ENCODE measurements at places on chromosomes 2 and 18.

DNA sequence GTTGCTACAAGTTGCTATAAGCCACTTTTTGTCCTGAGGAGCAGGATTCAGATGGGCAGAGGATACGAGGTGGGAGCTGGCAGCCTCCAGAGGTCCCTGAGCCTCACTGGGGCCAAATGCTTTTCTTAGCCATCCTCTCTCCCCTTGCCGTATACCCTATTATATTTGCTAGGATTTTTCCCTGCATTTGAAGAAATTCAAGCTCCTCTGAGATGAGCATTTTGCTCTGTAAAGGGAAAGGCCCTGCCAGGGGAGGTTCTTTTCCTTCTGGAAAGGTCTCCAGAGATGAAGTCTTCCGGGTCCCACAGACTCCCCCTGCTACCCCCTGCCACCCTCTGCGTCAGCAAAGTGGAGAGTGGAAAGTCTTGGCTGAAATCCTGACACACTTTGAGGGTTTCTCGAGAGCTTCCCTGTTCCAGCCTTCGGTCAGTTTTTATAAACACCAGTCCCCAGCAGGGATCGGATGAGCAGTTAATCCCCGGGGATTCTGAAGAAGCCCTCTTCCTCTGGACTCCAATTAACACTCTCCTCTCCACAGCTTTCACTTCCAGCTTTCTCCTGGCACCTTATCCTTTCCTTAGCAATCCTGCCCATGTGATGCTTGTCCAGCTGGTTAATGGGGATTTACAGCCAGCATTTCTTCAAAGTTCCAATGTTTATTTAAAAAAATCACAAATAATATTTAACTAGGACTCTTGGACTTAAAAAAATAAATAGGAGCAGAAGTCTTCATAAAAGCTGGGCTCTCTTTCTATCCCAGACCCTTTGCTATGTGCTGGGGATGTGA is 13.1 kb downstream of the CYRIA start:
- peak; percentile 53 for DNase-seq

DNA sequence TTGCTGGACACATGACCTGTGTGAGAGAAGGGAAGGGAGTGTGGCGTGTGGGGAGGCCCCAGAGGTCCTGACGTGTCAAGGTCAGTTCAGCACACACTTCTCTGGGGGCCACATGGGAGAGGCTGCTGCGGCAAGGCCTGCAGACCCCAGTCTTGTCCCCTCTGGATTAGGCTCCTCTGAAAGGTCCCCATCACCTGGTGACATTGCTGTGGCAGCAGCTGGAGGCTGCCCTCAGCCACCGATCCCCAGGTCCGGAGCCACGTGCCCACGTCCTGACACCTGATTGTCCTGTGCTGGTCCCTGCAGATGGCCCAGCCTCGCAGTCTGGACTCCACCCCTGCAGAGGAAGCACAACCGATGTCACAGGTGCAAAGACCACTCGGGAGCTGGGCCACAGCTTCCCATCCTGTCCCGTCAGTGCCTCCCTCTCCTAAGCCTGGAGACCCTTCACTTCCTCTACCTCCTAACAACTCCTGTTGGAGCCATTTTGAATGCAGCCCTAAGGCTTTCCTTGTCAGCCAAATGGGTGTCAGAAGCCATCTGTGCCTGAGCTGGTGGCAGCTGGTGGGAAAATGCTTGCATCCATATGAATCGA is 12.7 kb downstream of the TMEM177 start:
- DNase-seq = no peak

GRCh38 chr2:148028781-148029180 is 7.9 kb downstream of the MBD5 start:
- no peak for DNase-seq

DNA sequence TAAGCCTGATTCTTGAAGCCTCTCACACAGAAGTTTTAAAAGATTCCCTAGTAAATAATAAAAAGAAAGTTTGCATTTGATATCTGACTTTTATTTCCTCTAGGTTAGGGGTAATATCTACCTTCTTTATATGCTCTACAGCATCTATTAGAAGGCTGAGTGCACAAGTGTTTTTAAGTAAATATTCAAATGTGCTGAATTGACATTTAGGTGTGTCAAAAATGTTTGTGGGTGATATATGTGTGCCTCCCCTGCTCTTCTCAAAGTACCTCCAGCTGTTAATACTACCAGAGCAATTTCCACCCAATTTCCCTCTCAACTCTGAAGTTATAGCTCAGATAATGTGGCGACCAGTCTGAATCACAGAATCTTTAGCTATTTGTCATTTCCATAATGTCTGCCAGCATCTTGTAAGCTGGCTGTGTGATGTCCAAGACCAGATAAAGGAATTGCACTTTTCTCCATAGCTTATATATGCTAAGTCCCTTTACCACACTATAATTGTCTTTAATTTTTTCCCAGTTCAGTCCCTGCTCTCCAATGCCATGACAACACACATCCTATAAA is 24.4 kb upstream of the ERMN start:
- no peak for DNase-seq

DNA sequence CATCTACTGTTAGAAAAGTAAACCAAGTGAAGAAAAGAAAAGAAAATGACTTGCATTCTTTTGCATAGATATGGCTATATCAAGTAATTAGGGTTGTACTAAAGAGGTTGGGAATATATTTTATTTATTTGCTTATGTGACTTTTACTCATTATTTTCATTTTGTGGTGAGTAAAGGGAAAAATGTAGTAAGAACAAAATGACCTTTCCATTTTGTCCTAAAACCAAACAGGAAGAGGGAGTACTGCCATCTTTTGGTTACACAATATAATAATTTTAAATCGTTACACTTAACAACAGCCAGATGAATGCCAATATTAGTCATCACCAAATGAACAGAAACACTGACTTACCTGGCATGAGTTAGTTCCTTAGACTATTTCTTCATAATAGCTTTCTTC is 47.3 kb upstream of the NDUFV2 start:
- DNase-seq = peak; percentile 43

- no peak for DNase-seq
Measured at GRCh38 chr2:28325567-28326468, 66.8 kb upstream of the FOSL2 start.

- DNase-seq = no peak
Measured at GRCh38 chr2:235690809-235691450, 197.1 kb downstream of the AGAP1 start.

GRCh38 chr2:42133771-42134195 is 35.4 kb upstream of the EML4 start:
- no peak for DNase-seq

DNA sequence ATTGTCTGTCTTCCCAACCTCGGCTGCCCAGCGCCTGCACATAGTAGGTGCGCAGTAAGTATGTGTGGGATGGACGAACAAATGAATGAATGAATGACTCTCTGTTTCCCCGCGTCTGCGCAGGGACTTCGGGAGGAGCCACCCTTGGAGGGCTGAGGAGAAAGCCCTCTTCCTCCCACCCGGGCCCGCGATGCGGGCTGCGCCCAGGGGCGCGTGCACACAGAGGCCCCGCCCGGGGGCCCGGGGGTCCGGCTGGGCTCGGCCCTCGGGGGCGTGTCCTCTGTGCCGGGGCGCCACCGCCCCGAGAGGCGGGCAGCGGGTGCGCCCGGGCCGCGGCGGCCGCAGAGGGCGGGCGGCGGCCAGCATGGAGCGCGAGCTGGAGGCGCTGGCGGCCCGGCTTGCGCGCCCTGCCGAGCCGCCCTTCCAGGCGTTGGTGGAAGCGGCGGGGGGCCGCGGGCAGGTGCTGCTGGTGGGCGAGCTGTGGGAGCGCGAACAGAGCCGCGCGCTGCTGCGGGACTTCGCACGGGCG is at the start of gene C2orf72:
TSS of gene C2orf72 (plus strand) at position 322 of the 529 bp plus-strand sequence. CDS start at position 365, 43 bp downstream.
- no peak for DNase-seq

DNA sequence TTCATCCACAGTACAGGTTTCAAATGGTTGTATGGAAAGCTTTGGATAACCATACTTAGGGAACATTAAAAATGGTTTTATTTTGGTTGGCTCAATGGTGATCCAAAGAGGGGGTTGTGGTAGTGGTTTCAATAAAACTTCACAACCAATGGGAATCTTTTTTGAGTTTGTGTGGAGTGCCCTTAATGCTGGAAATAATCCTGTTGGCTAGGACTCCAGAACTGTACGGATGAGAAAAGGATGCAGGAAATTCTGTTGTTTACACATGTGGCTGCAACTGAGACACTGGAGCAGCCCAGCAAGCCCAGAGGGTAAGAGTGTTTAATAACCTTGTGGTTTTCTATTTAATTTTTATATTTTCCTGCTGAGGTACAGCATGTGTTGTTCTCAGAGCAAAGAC is at the start of gene CCDC102B:
TSS of gene CCDC102B (plus strand) at position 210 of the 400 bp plus-strand sequence. CDS start 38,684 bp downstream, outside the sequence.
- peak; percentile 78 for DNase-seq

- DNase-seq = no peak
Measured at GRCh38 chr18:58495634-58496033, 133.3 kb downstream of the ALPK2 start.

DNA sequence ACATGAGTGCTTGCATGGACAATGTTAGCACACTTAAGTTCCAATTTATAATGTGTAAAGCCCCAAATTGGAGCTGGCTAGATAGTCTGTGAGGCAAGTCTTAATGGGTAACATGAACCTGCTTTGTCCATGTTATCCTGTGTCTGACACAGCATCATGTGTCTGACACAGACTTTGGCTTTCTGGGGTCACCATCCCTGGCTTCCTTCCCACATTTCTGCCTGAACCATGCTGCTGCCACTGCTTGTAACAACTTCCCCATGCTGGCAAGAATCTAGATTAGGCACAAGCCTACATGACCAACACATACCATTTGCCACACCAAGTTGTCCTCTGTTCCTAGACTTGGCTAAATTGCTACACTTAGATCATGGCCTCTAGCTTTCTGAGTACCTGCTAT is 49.8 kb upstream of the ZBTB7C start:
- DNase-seq = no peak

- no peak for DNase-seq
Measured at GRCh38 chr2:226669249-226669648, 130.4 kb downstream of the IRS1 start.

DNA sequence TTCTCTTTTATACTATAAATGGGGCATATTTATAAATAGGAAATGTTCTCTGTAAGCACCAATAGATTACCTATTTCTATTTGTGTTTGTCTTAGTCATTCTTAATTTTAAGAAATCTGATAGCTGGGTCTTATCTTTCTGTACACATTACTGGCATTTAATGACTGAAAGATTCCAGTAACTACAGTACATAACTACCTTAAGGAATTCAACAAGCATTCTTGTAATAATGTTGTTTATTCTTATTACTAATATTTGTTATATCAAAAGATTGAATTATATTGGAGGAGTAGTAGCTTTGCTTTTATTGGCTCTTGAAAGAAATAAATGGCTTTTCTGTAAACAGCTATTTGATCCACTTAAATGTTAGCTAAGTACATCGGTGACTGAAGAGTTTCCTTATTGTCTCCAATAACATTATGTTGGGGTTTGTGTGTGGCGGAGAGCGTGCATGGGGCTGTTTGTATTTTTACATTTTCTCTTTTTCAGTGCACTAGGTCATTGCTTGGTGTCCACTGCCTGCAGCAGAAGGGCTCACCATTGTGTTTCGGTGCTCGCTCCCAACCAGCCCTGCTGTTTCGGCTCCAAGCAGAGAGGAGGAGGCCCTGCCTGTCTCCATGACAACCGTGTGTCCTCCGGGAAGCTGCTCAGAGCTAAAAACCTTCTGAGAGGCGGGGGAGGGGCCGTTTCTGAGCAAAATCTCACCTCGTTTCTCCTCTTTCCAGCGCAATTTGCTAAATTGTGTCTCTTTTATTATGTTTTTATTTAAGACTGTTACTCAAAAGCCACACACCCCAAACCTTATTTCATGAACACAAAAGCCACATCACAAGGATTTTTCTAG is 112.5 kb upstream of the SLC38A11 start:
- DNase-seq = peak; percentile 88

GRCh38 chr2:83079007-83079406 is 1380.1 kb downstream of the SUCLG1 start:
- DNase-seq = no peak

DNA sequence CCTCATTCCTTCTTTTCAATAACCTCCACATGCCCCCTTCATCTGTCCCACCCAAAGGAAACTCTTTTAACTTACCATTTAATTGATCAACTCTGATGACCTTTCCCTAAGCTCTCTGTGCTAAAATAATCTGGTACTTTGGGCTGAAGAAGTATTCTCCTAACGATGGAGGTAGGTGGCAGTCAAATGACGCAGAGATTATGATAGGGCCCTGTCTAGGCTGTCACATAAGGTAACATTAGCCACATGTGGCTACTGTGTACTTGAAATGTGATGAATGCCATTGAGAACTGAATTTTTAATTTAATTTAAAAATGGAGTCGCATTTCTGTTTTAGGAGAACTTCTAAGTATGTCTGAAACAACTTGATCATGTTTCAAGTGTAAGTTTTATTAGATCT is 140.5 kb upstream of the TNP1 start:
- DNase-seq = no peak

DNA sequence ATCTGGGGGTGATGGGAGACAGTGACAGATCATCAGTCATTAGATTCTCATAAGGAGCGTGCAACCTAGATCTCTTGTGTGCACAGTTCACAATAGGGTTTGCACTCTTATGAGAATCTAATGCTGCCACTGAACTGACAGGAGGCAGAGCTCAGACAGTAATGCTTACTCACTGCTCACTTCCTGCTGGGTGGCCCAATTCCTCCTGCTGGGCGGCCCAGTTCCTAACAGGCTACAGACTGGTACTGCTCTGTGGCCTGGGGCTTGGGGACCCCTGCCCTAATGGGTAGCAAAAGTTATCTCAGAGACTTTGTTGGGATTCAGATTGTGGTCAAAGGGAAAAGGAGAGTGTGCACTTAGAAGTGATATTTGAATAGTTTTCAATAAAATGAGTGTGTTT is 840.1 kb upstream of the ID2 start:
- DNase-seq = no peak

DNA sequence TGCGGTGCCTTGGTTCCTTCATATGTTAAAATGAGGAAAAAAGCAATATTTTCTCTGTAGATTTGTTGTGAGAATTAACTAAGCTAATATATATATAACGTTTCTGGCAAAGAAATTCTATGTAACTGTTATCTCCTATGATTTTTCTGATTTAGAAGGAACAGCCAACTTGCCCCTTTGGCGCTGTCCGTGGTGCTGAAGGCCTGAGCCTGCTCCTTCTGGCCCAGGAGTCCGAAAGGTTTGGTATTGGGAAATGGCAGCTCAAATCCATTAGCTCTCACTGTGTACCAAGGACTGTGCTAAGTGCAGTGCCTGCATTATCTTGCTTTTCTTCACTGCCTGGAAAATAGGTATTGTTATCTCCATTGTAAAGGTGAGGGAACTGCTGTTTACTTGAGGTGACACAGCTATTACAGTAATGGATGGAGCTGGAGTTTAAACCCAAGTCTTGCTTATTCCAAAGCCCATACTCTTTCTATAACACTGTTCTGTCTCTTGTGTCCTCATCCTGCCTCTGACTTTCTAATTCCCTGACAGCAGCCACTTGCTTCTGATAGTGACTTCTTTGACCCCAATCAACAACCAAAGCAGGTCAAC is 52.2 kb downstream of the C1QL2 start:
- DNase-seq = peak; percentile 51

GRCh38 chr2:3430740-3431490 is 51.4 kb downstream of the TRAPPC12 start:
- DNase-seq = no peak

DNA sequence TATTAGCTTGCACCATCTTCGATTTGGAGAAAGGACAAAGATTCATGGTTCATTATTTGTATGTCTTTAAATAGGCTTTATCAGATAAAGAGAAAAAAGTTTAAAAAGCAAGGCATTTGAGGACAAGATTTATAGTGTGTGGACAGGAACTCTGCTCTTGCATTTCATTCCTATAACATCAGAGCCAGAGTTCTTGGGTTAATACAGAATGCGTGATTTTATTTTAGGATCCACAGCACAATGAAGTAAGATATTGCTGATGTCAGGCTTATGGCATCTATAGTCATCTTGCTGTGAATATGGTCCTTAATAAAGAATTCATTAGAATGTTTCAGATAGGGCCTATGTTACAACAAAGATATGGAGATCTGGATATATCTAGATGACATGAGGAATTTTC is 19.7 kb downstream of the RASGRP3 start:
- DNase-seq = no peak

Data from muscle of leg (tissue), 16 donors.